NCI-H460 (cell line): ENCODE measurements at places on chromosomes 3 and 15.

DNA sequence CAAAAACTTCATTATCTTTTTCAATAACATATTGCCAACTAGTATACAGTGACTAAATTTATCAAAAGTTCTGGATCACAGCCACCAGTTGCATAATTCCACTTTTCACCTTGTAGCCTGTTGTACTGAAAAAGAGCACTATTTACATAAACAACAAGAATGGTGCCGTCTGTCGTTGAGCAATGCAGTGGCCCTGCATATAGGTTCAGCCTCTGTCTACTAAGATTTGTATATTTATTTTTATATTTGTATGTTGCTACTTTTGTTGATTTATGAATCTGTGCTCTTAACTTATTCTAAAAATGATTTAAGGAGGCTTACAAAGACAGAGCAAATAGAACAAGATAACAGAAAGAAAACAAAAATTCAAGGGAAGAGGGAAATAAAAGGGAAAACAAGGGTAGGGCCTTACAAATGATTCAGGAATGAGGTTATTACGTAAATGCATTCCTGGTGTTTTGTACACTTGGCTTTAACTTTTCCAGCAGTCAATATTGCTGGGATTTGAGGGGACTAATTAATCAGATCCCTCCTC is 257.6 kb upstream of the STT3B start:
- DNase-seq = peak; percentile 13

- no peak for DNase-seq
Measured at GRCh38 chr15:48103647-48104046, 17.1 kb upstream of the SLC24A5 start.

GRCh38 chr15:80242132-80242769 is 9.8 kb downstream of the CTXND1 start:
- DNase-seq = peak; percentile 27

DNA sequence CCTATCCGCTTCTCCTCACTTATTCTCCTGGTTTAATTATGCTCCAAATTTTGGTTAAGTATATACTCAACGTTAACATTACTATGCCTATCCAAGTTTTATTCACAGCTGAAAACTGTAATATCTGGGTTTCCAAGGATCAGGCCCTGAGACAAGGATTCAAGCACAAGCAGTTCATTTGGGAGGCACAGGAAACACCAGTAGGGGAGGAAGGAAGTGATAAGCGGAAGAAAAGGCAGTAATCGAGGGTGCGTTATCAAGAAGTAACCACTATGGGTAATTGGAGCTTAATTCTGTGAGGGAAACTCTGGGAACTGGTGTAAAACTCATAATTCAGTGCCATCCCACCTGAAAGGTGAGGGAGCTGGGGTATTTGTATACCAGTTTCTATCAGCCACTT is 120.3 kb downstream of the KCNAB1 start:
- DNase-seq = no peak

DNA sequence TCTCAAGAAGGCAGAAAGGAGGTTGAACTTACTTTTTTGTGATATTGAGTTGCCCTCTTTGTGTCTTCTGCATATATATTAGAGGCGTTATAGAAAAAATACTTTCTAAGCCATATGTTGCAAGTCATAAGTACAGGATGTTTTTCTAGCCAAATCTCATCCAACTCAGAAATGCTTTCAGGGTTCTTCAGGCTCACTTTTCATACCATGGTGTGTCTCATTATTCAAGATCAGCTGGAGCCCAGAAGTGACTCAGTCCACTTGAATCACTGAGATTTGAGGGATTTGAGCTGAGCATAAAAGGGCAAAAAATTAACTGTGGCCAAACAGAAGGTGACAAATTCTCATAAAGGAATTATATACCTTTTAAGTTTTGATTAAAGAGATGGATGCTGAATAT is 157.3 kb downstream of the WNT5A start:
- no peak for DNase-seq

GRCh38 chr15:92271179-92271578 is 122.5 kb upstream of the ST8SIA2 start:
- no peak for DNase-seq

DNA sequence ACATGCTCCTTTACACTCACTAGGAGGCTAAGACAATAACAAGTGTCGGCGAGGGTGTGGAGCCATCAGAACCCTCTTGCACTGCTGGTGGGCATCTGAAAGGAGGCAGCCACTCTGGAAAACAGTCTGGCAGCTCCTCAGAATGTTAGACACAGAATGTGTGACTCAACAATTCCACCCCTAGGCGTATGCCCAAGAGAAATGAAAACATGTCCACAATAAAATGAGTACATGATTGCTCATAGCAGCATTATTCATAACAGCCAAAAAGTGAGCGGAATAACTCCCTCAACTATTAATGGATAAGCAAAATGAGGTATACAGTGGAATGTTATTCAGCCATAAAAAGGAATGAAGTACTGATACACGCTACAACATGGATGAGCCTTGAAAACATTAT is 57.8 kb downstream of the WNT7A start:
- DNase-seq = no peak

DNA sequence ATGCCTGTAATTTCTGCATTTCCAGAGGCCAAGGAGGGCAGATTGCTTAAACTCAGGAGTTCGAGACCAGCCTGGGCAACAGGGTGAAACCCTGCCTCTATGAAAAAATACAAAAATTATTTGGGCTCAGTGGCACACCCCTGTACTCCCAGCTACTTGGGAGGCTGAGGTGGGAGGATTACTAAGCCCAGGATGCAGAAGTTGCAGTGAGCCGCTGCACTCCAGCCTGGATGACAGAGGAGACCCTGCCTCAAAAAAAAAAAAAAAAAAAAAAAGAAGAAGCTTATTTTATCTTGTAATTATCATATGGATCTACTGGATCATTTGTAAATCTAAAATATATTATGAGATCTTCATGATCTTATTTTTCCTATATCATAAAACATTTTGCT is 84.1 kb downstream of the PPCDC start:
- DNase-seq = no peak

GRCh38 chr15:79027532-79028410 is 62.8 kb downstream of the RASGRF1 start:
- no peak for DNase-seq

- DNase-seq = no peak
Measured at GRCh38 chr3:115828401-115828800, 205.1 kb downstream of the GAP43 start.

- no peak for DNase-seq
Measured at GRCh38 chr3:119228373-119229145, 12.1 kb downstream of the B4GALT4 start.
